Fibroblast of skin of left quadriceps (primary cell): ENCODE measurements at places on chromosomes 6 and 20.
A peak's percentile ranks its signal among the peaks of the same experiment; 100 is the strongest.

DNA sequence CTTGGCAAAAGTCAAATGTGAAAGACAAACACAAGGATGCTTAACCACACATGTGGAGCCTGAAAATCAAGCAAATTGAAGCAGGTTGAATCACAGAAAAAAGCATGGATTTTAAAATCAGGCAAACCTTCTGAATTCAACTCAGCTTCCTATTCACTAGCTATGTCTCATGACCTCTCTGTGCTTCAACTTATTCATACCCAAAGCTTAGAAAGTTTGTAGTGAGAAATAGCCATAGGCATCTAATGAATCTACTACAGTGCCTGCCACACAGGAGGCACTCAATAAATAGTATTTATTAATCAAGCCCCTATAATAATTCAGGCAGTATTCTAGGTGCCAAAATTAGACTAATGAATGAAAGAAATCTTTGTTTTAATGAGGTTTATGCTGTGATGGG lies 112.2 kb upstream of the TNFAIP3 start:
- no peak for DNase-seq

GRCh38 chr6:9539231-9539755 lies 875.6 kb downstream of the TFAP2A start:
- no peak for DNase-seq

GRCh38 chr6:12336121-12336971 lies 46.2 kb downstream of the EDN1 start:
- DNase-seq: no peak

DNA sequence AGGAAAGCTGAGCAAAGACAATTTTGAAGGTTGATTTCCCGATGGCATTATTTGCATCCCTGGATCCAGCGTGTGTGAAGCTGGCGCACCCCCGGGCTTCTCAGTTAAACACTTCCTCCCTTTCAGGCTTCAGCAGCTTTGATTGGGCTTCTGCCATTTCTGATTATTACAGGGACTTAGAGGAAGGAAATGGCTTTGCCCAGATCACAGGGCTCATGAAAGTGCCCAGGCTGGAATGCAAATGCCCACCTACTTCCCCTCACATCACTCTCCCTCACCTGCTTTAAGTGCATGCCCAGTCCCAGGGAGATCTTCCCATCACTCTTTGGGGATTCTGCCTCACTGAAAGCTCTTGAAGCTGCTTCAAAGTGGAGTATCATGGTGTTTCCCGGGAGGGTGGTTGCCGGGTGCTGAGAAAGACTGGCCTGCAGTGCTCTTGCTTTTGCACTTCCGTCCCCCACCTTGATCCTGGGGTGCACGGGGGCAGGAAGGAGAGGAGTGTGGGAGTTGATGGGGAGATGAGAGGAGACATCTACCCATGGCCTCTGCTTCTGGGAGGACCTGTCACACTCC lies 28.3 kb downstream of the PHACTR3 start:
- no peak for DNase-seq

DNA sequence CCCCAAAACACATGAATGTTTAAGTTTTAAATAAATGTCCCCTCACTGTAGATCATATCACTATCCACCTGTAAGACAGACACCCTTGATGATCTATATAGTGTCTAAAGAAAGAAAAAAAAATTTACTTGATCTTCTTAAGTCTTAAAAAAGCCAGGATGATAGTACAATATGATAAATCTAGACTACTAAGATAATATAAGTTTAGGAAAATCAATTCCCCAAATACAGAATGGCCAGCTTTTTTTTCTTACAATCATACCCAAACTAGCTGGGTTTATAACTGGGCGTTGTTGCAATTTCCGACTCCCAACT lies 14.4 kb downstream of the ZNF217 start:
- DNase-seq: no peak

- DNase-seq: no peak
These were observed 158.2 kb upstream of the SUPT3H start for GRCh38 chr6:45535933-45536332.

DNA sequence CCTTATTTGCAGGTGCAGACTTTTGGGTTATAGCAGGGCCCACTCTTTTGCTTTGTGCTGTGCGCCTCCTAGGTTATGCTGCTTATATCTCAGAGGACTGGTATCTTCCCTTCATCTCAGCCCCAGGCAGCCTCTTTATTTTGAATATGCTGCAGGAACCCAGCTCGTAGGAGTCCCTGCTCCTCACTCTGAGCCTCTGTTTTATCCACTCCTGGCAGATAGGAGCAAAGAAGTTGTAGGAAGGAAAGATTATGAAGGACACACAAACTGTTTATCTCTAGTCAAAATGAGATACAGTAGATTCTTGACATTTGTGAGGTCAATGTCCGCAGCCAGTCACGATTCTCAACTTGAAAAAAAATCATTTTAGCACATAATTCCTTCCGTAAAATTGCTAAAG lies 15.6 kb downstream of the L3MBTL3 start:
- no peak for DNase-seq

- no peak for DNase-seq
These were observed 193.4 kb upstream of the PRDM1 start for GRCh38 chr6:105892577-105893262.

DNA sequence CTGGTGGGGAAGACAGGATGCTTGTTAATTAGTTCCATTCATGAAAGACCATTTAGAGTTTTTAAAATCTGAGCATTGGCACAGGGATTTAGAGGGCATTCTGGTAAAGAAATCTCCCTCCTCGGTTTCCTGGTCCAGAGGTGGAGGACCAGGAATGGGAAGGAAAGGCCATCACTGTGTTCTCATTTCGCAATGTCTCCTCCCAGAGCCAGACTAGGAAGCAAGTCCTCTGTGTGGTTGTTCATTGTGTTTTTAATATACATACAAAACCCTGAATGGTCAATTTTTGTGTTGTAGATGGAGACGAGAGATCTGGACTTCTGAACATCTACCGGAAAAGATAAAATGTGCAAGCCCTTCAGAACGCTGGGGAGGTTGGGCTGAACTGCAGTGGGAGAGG lies 41.3 kb downstream of the RIN2 start:
- DNase-seq: no peak

DNA sequence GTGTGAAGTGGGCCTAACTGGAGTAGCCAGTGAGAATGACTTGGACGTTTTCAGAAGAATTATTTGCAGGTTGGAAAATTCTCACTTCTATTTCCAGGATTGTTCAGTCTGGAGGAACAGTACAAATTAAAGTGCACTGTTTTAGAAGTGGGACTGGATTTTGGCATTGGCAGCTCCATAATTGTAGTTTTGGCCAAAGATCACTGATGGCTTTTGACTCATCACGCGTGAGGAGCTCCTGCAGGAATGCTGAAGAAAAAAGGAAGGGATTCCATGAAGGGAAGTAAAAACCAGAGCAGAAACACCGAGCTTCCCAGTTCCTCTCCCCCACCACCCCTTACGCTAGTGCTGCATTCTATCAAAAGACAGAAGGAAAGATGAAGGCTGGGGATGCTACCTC lies 103.5 kb downstream of the JARID2 start:
- no peak for DNase-seq

GRCh38 chr6:30405934-30406333 lies 61.0 kb downstream of the RPP21 start:
- DNase-seq: no peak

DNA sequence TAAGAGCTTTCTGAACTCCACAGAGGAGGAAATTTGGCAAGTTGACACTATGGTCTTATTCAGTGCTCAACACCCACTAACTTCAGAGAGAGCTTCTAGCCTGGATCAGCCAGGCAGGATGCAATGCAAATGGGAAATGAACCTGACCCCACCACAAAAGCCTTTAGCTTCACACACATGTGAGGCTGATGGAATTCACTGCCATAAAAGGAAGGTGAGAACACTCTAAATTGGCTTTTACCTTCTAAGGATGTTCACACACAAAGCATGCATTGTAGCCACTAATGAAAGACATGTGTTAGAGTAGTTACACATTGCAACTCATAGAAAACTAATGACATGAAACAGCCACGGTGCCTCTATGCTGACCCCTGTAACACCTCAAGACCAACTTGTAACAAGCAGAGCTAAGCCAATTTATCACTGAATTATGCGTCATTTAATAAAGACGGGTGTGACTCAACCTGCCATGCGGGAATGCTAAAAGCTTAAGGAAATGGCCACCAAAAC lies 262.1 kb downstream of the HACE1 start:
- peak; percentile 90 for DNase-seq

DNA sequence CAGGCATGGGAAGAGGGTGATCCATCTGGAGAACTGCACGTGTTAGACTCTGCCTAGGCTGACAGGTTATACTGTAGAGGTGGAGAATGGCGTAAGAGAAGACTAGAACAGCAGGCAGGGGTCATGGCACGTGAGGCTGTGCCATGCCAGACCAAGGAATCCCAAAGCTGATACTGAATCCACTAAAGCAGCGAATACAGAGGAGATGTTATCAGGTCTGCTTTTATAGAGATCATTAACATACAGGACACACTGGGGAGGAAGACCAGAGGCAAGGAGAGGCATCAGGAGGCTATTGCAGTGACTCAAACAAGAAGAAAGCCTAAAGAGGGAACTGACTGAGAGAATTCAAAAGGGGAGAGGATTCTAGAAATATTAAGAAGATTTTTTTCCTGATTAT lies 12.9 kb downstream of the PHACTR1 start:
- DNase-seq: no peak

- DNase-seq: no peak
These were observed 367.3 kb upstream of the EPHA7 start for GRCh38 chr6:93786474-93787330.

DNA sequence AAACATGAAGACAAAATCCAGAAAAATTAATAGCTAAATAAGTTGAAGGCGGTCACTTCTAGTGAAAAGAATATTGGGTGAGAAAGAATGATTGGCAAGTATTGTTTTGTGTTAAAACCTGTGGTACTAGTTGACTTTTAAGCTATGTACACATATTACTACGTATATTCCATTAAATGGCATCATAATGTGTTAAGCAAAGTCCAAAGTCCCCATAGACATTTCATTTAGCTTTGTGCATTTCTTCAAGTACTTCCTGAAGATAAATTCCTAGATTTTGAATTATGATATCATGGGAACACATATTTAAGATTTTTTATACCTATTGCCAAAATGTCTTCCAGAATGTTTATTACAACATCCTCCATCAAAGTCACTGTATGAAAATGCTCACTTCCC lies 272.7 kb upstream of the IRAK1BP1 start:
- DNase-seq: no peak

DNA sequence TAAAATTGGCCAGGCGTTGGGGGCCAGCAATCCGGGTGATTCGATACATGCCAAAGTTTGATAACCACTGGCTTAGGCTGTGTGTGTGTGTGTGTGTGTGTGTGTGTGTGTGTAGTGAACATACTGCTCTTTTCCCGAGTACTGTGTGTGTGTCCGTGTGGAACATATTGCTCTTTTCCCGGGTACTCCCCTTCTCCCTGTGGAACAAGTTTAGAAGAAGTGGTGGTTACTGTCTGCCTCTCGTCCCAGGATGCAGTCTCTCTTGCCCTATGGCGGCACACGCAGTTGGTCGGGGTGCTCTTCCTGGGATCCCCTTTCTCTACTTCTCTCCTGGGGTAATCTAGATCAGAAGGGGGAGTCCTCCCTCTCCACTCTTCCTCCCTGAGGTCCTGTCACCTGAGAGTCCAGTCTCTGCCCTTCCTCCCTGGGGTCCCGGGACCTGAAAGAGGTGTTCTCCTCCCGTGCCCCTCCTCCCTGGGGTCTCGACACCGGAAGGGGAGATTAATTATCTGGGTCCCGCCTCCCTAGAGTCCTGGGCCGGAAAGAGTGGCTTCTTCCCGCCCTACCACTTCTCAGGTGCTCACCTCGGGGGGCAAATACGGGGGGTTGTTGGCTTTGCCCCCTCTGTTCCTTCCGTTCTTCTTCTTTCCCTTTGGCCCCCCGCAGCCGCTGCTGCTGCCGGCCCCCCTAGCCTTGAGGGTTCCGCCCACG lies 516 bp downstream of the GTPBP2 start:
- DNase-seq: peak; percentile 14

- DNase-seq: no peak
These were observed 80.4 kb downstream of the POPDC3 start for GRCh38 chr6:105099371-105099770.

DNA sequence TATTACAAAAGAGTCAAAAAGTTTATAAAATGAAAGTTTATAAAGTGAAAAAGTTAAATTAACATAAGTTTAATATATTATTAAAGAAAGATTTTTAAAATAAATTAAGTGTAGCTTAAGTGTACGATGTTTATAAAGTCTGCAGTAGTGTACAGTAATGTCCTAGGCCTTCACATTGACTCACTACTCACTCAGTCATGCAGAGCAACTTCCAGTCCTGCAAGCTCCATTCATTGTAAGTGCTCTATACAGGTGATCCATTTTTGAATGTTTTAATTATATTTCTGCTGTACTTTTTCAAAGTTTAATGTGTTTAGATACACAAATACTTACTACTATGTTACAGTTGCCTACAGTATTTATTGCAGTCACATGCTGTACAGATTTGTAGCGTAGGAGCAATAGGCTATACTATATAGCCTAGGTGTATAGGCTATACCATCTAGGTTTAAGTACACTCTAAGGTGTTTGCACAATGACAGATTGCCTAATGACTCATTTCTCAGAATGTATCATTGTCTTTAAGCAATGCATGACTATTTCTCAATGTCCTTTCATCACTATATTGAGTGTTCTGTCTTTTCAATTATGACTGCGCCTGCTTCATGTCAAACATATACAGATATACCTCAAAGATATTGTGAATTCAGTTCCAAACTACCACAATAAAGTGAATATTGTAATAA lies 1110.3 kb upstream of the MAP3K7 start:
- DNase-seq: no peak

DNA sequence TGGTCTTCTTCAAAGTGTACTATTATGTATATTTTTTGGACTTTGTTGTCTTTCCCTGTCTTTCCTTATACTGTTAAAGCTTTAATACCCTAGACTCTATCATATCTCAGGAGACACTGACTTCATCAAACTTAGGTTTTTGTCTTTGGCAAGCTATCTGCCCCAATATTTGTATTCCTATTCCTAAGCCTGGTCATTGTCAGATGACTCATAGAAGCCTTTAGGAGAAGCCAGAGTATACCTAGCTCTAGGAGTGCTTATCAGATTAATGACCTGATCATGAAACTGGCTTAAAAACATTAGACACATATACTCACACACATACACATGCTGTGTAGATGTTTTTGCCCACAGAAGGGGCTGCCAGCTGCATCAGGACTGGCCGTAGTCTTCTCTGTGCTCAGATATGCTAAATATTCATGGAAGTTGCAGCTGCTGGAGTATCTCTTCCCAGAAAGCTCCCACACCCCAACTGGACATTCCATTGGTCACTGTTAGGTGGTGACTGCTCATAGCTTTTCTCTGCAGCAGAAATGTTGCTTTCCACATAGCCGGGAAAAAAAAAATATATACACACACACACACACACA lies 102.0 kb downstream of the ANKS1A start:
- DNase-seq: no peak

DNA sequence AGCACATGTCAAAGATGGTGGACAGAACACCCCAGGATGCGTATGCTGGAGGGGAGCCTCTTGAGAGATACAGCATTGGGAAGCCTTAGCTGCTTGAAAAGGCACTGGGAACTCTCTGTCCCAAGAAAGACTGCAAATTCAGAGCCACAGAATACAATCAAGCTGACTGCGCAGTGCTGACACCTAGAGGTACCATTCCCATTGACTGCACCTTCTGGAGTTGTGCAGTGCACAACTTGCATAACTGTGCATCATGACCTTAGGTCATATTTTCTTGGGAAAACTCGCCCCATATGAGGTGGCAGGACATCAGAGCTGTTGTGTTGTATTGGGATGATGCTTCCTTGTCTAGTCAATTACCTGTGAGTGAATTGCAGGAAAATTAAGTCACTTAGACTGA lies 646.5 kb upstream of the NOX3 start:
- DNase-seq: no peak

GRCh38 chr20:36872852-36873251 lies 3.1 kb upstream of the TLDC2 start:
- DNase-seq: no peak

- DNase-seq: no peak
These were observed 16.4 kb downstream of the ZFAND3 start for GRCh38 chr6:37835923-37836322.
